ENCODE measurements at places on chromosomes 5 and 9.
A peak's percentile ranks its signal among the peaks of the same experiment; 100 is the strongest.

- no peak for DNase-seq
These were observed 215.5 kb downstream of the FANCC start for GRCh38 chr9:95102001-95102433.

GRCh38 chr5:107633171-107633901 lies 37.4 kb downstream of the EFNA5 start:
- DNase-seq: no peak

DNA sequence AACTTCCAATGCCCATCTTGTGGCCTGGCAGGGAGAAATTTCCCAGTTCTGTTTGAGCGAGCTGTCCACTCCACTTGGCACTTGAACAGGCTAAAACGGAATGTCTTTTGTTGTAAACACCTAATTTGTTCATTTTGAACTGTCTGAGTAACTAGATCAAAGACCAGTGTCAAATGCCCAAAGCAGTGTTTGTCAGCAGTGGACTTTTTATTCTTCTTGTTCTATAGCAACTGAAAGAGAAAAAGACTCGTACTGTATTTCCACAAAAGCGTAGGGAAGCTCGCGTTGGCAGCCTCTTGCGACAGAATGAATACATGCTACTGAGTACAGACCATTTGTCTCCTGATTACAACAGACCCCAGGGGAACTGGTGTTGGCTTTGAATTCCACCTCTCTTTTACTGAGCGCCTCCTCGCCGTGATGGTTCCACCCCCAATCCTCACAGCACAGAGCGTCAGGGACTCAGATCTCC lies 601.8 kb upstream of the ZNF608 start:
- DNase-seq: no peak

DNA sequence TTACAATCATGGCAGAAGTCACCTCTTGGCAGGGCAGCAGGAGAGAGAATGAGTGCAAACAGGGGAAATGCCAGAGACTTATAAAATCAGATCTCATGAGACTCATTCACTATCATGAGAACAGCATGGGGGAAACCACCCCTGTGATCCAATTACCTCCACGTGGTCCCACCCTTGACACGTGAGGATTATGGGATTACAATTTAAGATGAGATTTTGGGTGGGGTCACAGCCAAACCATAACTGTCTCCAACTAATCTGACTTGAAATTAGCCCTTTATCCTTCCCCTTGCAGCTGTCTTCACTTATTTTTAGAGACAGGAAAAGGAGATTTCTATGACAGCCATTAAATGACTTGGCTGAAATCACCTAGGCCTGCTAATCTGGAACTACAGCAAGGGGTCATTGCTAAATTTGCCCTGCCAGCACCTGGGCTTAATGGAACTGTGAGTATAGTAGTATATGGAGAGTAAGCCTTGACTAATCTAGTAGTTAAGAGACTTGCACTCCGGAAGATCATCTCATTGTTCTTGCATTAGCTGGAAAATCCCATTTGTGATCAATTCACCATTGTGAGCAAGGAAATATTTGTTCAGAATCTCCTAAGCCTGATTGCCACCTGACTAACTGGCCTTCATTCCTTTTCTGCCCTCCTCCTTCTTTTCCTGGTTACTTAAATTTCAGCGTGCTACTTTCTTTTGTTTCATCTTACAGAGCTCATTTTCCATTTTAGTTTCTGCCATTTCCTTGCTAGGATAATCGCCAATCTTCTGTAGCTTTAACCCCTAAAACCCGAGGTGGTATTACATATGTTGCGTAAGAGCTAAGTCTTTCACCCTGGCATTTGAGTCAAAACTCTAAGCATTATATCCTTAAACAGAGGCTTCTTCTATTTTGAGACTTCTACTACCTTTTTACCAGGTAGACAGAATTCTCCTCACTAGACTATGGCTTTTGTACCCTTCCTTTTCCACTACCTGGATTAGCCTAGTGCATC lies 65.3 kb upstream of the RUSC2 start:
- DNase-seq: no peak

GRCh38 chr5:148858106-148858505 lies 31.7 kb downstream of the ADRB2 start:
- no peak for DNase-seq

- DNase-seq: no peak
These were observed 183.4 kb downstream of the TMC1 start for GRCh38 chr9:72704688-72705375.

DNA sequence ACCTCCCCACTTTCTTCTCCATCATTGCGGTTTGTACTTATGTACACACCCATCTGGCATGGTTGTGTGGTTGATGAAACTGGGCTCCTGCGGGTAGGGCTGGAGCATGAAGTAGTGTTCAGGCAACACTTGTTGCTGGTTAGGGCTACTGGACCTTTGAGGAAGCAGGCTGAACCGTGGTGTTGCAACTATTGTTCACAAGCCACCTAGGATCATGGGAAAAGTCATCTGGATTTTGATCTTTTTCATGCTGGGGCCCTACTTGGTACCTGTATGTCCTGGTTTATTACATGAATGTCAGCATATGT lies 40.1 kb upstream of the TIFAB start:
- DNase-seq: no peak

GRCh38 chr9:70352802-70353201 lies 61.7 kb downstream of the KLF9 start:
- DNase-seq: no peak

- no peak for DNase-seq
These were observed 35.3 kb downstream of the THBS4 start for GRCh38 chr5:80070338-80071056.

DNA sequence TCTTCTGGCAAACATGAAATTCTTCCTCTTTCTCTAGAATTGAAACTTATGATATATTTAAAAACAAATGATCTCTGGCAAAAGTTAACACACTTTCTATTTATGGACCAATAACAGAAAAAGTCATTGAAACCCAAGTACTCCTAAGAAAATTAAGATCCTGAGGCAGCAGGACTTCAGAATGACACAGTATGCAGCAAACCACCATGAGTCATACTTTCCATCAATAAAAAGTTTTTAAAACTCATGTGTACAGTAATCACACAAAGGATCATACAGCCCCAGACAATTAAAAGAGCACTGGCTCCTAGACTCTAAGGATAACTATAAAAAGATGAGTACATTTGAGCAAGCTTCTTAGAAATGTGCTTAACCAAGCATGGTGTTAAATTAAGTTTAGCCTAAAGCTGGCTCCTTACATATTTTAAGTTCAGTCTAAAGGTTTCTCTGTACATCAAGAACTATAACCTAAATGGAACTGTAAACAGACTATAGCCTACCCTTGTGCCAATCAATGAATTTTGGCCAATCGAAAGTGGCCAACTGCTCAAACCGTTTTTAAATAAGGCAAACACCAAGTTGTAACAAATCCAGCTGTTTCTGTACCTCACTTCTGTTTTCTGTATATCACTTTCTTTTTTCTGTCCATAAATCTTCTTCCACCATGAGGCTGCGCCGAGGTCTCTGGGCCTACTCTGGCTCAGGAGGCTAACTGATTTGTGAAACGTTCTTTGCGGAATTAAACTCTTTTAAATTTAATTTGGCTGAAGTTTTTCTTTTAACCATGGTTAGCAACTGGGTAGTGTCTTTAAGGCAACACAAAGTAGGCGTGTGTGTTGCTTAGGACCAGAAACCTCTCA lies 232.1 kb upstream of the PIK3R1 start:
- DNase-seq: no peak

DNA sequence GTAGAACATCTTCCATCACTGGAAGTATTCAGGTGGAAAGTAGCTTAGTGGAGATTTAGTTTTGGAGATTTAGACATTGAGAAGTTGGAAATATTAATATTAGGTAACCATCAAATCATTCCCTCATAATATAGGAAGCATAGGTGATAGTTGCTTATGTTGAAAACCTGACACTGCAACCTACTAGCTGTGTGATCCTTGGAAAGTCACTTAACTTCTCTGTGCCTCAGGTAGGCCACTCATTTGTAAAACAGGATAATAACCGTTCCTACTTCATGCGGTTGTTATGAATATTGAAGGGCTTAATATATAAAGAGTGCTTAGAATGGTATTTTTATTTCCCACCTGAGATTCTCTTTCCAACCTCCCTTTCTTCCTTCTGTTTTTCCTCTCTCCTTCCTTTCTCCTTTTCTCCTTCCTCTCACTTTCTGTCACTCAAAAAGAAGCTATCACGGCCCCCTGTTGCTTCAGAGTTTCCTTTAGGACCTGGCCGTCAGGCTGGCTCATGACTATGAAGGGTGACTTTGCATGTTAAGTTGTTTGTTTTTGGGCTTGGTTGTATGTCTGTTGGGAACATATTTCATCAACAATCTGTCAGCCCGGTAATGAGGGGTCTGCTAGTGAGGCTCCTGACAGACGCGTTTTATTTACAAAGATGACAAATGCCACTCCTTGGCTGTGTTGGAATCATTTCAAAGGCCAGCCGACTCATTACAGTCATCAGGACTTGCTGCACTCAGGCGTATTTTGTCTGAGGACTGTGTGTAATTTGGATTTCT lies 31.0 kb downstream of the DOCK2 start:
- DNase-seq: no peak

- no peak for DNase-seq
These were observed 16.0 kb upstream of the GOLPH3 start for GRCh38 chr5:32190095-32190494.

DNA sequence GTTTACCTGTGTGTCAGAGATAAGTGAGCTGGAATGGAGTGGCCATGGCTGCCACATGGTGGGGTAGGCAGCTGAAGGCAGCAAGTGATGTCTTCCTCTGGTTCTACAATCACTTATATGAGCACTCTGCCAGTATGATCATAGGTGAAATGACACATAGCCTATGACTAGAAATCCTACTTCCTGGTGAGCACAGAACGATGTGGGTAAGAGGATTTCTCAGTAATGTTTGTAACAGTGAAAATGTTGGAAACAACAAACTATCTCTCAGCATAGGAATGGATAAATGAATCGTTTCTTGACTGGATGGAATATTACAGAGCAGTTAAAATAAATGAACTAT lies 187.0 kb upstream of the S1PR3 start:
- DNase-seq: no peak

- no peak for DNase-seq
These were observed 330.2 kb upstream of the NREP start for GRCh38 chr5:112087222-112087621.

DNA sequence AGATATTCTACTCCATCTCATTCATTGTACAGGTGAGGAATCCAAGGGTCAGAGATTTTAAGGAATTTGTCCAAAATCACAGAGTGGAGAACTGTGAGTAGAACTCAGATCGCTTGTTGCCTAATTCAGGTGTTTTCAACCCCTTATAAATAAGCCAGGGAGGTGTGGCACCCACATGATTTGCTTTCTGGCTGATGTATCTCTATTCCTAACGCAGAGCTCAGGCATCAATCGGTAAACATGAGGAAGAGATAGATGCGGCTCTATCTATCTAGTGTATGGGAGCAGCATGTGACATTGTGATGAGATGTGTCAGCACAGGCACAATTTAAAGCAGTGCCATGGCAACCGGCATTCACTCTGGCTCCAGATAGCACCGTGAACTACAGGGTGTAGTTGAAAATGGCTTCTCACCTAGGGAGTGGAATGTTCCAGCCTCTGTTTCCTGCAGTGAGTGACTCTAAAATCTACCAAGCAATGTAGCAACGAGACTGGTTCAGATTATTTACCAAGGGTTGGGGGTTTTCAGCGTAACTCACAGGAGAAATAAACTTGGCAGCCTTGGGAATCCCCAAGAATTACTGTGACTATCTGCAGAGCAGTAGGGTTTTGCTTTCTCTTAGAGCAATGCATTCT lies 53.4 kb upstream of the SUB1 start:
- peak; percentile 17 for DNase-seq

GRCh38 chr9:127004946-127005769 lies 90.6 kb downstream of the RALGPS1 start:
- no peak for DNase-seq

DNA sequence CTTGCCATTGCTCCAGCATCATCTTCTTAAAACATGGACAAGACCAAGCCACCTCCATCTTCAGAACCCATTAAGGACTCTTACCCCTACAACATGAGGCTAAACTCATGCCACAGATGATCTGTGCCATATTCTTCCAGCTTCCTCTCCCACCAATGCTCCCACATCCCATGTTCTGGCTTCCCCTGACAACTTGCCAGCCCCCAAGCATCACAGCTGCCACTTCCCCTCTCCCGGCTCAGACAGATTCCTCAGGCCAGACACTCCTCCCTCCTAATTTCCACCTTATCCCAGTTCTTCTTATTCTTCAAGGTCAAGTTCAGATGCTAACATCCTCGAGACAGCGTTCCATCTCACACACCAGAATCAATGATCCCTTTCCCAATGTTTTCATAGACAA lies 57.8 kb downstream of the ANKH start:
- no peak for DNase-seq

All from activated naive CD4-positive, alpha-beta T cell (primary cell).